ENCODE measurements at places on chromosomes 5 and 9.
A peak's percentile ranks its signal among the peaks of the same experiment; 100 is the strongest.

DNA sequence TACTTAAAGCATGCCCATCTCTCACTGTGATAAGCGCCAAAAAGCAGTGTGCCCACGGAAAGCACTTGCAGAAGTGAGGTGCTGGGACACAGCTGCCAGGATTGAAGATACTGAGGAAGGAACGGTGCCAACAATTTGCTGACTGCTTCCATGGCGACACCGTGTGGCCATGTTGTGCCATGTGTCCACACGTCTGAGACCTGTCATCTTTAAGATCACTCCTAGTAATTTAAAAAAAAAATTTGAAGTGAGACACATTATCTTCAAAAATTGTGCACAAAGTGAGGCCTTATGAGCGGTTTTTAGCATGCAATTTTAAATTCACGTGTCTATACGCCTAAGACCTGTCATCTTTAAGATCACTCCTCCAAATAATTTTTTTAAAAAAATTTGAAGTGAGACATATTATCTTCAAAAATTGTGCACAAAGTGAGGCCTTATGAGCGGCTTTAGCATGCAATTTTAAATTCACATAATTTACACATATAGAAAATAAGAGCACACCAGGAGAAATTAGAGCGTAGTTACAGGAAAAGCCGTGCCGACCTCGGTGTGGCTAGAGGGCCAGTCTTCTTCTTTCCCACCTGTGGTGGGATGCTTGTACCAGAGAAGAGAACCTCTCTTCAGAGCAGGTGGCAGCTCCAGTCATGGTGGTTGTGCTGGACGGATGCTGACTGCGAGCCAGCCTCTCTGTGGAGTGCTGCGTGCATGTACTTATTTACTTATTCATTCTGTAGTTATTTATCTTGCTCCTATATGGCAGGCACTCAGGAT lies 21.4 kb upstream of the FLT4 start:
- DNase-seq = peak; percentile 56

- DNase-seq = no peak
These were observed 609.1 kb upstream of the DMAC1 start for GRCh38 chr9:8408575-8409190.

- no peak for DNase-seq
These were observed 26.9 kb downstream of the SRD5A1 start for GRCh38 chr5:6659941-6660684.

- DNase-seq = no peak
These were observed 46.5 kb downstream of the RETREG1 start for GRCh38 chr5:16570121-16570815.

DNA sequence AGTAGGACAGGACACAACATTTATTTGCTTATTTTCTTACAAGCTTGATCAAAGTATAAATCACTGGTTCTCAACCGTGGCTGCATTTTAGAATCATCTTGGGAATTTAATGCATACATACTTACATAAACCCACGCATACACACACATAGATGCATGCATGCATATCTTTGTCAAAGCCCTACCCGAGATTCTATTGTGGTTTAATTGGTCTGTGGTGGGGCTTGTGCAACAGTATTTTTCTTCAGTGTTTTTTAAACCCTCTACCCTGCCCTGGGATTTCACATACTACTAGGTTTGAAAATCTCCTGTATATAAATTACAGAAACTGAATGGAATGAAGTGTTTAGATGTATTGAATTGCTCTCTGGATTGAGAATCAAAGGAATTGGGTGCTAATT lies 1166.2 kb downstream of the MAT2B start:
- DNase-seq = no peak

- no peak for DNase-seq
These were observed 39.1 kb downstream of the SMIM15 start for GRCh38 chr5:61123145-61123544.

GRCh38 chr9:98793031-98793430 lies 3.3 kb downstream of the ANKS6 start:
- DNase-seq = peak; percentile 42

GRCh38 chr9:114529285-114529684 lies 24.0 kb upstream of the WHRN start:
- no peak for DNase-seq

DNA sequence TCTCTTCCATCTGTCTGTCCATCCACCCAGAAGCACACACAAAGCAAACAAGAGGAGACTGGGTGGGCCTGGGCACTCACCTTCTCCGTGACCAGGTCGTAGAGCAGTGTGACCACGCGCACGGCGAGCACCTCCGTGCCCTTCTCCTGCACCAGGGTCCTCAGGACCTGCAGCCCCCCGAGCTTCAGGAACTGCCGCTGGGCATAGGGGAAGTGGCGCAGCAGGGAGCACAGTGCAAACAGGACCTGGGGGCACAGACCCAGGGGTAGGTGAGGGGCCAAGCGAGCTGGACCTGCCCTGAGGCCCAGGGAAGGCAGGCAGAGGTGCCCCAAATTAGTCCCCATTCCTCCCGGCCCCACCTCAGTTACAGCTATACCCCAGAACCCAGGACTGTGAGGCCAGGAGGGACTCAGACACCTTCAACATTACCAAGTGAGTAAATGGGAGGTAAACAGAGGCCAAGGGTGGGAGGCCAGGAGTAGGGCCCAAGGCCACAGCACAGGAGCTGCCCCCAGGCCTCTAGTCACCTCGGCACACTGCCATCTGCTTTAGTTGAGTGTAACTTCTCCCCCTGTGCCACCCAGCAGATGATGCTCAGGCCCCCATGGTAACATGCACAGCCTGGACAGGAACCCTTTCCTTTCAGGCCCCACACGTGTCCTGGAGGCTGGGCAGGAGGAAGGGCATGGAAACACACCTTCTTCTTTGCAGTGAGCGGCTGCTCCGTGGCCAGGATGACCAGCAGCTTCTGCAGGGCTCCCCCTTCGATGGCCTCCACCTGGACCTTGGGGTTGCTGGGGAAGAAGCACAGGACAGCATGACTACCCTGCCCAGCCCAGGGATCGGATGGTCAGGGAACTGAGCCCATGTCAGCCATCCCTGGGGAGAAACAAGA lies 76.2 kb upstream of the LRRTM2 start:
- no peak for DNase-seq

- no peak for DNase-seq
These were observed 7.6 kb upstream of the SFXN1 start for GRCh38 chr5:175470781-175471180.

DNA sequence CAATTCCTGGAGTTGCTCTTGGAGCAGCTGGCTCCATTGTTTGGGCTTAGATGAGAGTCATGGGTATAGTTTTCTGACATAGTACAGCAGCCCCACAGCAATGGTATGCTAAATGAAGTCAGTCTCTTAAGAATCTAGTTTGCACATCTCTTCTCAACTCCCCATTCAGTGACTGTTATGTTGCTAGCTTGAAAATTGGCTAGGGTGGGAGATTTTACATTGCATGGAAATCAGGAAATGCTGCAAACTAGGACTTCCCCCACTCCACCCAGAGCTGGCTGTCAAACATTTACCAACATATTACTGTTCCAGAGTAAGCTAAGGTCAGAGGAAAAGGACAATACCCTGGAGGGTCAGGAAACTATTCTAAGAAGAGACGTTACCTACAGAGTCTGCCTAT lies 17.6 kb upstream of the FCHO2 start:
- no peak for DNase-seq

DNA sequence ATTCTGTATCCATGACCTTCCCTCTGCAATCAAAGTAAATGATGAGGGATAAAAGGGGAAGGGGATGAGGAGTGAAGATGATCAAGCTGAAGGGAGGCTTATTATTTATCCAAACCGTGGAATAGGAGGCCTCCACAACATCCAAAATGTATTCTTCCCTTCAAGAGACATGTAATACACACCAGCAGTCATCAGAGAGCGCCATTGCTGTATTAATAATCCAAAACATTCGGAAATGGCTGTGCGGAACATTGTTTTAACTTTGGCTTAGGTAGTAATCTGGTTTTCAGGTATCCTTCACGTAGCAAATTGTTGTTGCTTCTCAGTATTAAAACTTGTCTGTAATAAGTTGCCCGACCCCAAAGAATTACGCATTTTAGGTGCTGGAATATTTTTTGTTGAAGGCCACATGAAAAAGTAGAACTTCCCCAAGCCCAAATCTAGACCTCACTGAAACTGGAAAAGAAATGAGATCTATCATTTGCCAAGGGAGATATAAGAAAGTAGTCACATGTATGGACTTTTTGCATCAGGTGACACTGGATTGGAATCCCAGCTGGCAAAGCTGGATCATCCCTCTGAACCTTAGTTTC lies 2.6 kb upstream of the BOD1 start:
- DNase-seq = peak; percentile 36

DNA sequence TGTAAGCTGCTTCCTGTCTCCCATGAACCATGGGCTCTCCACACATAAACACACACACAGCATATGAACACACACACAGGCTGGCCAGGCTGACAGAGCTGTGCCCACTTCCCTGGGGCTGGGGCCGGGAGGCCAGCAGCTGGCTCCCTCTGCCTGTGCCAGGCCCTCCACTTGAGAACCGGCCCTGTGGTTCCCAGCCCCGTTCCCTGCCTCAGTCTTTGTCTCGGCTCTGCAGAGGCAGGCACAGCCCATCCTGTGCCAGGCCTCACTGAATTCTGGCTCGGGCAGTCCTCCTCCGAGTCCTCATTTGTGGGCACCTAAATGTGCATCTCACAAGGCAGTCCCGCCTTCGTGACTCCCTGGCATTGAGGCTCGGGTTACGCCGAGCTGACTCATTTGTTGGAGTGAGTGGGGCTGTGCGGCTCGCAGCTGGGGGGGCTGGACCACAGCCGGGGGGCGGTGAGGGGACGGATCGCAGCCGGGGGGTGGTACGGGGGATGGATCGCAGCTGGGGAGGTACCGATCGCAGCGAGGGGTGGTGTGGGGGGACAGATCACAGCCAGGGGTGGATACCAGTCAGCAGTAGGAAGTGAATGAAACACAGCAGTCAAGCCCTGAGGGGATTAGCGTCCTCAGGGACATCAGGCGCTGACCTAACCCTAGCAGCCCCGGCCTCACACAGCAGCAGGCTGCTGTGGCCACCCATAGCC lies 72.3 kb downstream of the PSMB7 start:
- peak; percentile 84 for DNase-seq

GRCh38 chr5:122420537-122421236 lies 108.7 kb downstream of the SNCAIP start:
- DNase-seq = no peak

GRCh38 chr5:158812408-158812807 lies 287.3 kb downstream of the EBF1 start:
- DNase-seq = no peak

DNA sequence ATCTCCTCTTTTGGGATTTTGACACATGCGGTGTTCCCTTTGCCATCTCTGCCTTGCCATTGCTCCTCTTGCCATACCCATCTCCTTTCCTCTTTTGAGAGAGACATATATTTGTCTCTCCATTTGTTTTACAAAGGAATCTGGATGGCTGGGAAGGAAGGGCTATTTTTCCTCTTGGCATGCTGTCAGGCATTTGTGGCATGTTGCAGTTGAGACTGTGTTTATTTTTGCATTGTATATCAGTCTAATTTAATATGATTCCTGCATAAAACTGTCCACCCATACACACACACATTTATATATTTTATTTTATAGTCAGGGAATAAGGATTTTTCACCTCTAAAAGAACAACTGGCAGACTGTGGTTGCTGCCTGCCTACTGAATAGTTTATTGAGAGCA lies 1105.8 kb upstream of the SEMA6A start:
- no peak for DNase-seq

- peak; percentile 32 for DNase-seq
These were observed 11.2 kb downstream of the MSANTD3 start for GRCh38 chr9:100437860-100438805.

DNA sequence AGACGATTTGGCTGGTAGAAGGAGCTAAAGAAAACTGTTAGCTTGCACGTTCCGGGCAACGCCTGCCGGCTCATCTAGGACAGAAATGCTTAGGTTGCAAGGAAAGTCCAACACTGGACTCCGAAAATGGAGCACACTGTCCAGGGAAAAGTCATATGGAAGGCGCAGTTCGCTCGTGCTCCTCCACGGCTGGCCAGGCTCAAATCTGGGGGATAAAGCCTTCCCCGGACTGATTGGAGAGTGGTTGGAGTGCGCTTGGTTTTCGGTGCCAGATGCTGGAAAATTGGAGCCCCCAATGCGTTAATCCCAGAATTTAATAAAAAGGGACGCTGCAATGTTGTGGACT lies 955 bp downstream of the CDH6 start:
- DNase-seq = no peak

- DNase-seq = peak; percentile 15
These were observed 3.9 kb upstream of the RABL6 start for GRCh38 chr9:136803551-136804508.

- no peak for DNase-seq
These were observed 335.7 kb downstream of the PRELID2 start for GRCh38 chr5:145499483-145499882.

- peak; percentile 56 for DNase-seq
These were observed 67.1 kb downstream of the EPB41L4B start for GRCh38 chr9:109253637-109254284.

DNA sequence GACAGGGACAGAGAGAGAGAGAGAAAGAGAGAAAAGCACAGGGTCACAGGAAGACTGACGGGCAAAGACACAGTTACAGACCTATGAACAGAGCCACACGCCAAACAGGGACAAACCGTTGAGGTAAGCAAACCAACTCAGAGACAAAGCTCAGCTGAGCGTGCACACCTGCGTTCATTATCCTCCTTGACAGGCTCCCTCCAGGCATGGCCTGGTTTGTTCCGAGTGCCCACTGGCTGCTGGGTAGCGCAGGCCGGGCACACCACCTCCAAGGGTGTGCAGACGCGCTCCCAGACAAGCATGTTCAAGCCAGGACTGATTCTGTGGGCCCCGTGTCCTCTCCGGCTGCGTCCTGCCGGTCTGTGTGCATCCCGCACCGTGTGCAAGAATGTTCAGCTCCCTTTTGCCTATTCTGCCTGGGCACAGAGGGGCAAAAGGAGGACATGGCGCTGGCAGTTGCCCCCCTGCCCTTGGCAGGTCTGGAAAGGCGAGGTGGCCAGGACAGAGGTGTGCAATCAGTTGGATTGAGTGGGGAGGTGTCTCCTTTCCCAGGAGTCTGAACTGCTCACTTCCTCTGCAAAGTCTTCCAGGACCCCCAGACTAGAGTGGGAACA lies 467 bp upstream of the SMIM32 start:
- no peak for DNase-seq

- DNase-seq = no peak
These were observed 15.0 kb downstream of the FANCC start for GRCh38 chr9:95302479-95302878.

DNA sequence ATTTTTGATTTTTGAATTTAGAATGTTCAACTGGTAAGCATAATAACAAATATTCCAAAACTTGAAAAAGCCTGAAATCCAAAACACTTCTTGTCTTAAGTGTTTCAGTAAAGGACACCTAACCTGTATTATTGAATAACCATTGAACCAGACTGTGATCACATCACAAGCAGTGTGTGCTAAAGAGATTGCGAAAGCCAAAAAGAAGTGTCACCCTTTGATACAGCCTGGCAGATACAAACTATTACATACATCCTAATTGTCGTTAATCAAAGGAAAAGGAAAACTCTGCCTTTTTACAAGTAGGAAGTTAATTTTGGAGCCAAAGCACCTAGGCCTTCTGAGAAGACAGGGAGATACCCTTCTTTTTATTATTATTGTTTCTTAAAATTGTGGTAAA lies 8.4 kb upstream of the FAM120AOS start:
- no peak for DNase-seq

- DNase-seq = no peak
These were observed 12.7 kb downstream of the BRD3 start for GRCh38 chr9:134054891-134055811.

GRCh38 chr5:135136546-135136945 lies 102.5 kb upstream of the PITX1 start:
- no peak for DNase-seq
